ENCODE measurements at places on chromosomes 6 and 20.

DNA sequence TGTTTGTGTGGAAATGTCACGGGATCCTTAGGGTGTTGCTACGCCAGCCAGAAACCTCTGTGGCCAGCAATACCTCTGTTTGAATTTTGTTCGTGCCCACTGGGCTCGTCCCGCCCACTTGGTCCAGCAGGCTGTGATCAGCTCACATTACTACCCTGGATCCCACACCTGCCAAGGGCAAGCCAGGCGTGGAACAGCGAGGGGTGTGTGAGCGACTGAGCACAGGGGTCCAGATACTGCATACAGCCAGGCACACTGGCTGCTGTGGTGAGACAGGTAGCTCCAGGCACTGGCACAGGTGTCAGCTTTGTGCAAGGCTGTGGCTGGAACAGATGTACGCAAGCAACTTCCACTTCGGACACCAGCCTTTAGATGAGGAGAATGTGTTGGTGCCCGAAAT is 718.9 kb downstream of the EPHA7 start:
- DNase-seq: no peak

DNA sequence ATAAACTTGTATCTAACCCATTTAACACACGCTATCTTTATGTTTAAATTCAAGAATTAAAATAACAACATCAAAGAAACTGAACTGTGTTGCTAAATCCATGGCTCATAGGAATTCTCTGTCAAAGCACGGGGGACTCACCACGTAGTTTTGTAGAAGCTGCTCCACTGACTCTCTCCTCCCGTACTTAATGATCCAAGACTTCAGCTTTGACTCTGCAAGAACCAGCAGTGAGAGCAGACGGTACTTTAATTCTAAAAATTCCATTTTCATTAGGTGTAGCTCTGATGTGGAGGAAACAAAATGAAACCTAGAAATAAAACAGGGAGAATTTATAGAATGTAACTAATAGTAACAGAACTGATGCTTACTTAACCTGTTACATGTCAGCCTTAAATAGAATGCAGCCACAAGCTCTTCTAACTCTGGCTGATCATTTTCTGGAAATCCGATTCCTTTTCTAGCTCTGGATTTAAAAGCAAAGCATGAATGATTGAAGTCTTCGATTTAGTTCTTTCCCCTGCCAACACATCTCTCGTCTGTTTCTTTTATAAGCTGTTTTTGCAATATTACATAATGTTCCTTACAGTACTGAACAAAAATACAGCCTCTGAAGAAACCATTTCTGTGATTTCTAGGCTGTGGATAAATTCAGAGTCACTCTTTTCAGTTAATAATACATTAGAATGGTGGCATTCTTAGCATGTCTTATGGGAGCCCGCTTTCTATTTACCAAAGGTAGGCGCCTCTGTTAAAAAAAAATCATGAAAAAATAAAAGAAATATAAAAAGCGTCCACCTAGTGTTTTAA is 165.5 kb downstream of the SYNE1 start:
- DNase-seq: no peak

- no peak for DNase-seq
Measured at GRCh38 chr6:34025112-34025807, 120.6 kb downstream of the GRM4 start.

GRCh38 chr20:10902174-10902573 is 228.4 kb upstream of the JAG1 start:
- DNase-seq: no peak

DNA sequence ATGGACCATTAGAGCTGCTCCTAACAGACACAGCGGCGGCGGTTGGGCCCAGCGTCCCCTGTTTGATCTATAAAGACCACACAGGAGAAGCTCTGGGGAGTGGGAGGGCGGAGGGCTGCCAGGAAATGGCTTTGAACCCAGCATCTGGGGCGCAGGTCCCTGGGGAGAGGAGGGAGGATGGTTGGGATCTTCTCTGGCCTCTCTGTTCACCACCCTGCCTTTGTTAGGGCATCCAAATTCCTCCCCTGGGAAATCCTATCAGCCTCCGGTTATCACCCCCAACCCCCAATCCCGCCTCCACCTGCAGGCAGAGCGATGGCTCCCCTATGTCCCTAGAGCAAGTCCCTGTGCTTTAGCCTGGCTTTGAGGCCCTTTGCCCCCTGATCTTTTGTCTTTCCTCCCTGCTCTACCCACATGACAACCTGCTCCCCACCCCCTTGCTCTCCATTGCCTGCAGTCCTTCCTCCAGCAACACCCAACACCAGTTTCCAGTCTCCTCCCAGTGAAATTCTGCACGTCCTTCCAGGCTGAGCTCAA is 7.1 kb downstream of the XKR7 start:
- no peak for DNase-seq

DNA sequence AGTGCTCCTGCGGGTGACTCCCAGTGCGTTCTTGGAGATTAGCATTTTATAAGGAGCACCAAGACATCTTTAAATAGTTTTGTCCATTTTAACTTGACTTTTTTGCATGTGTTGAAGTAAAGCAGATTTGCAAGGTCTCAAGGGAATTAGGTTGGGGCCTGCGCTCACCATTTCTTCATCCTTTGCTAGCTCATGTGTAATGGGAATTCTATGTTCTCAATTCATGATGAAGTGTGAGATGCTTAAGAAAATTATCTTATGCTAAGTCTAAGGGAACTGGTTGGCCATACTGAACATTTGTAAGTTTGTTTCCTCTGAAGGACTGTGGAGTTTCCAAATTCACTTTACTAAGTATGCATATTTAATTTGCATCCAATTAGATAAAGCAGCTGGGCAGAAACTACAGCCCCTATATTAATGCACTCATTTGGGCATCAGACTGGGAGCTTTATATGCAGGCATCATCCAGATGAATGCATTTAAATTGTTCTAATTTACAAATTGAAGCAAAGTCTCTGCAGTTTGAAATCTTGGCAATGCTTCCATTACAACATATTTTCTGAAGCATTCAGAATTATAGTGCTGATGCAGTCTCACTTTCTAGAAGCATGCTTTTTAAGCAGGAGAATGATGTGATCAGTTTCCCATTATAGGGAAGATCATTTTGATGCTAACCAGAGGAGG is 108.3 kb upstream of the AKAP12 start:
- no peak for DNase-seq

- no peak for DNase-seq
Measured at GRCh38 chr6:33343953-33344611, 26.5 kb upstream of the ZBTB22 start.

GRCh38 chr20:46220455-46221207 is 87.7 kb downstream of the CDH22 start:
- DNase-seq: peak; percentile 98

DNA sequence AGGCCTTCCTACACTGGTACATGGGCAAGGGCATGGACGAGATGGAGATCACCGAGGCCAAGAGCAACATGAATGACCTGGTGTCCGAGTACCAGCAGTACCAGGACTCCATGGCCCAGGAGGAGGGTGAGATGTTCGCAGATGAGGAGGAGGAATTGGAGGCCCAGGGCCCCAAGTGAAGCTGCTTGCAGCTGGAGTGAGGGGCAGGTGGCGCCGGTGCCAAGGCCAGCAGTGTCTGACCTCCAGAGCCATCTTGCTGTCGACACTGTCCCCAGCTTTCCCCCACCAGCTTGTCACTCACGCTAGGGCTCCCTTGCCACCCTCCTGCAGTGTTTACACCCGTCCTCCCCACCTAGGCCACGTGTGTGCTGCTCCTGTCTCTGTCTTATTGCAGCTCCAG is 12.2 kb downstream of the GABRR2 start:
- DNase-seq: no peak

GRCh38 chr20:13487202-13487601 is 151.5 kb downstream of the TASP1 start:
- DNase-seq: no peak

DNA sequence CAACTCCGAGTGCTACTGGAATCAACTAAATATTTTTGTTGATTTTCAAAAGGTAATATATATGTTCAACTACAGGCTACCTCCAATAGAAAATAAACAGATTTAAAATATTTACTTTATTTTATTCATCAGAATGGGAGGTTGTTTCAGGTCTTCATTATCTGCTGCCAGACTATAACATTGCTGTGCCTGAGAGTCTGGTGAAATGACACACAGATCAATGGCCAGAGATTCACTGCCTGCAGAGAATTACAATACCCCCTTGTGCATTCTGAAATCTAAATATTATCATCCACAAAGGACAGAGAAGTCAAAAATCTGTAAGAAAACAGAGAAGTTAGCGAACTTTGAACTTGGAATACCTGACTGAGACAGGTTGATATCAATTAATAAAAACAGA is 667.8 kb upstream of the GJE1 start:
- no peak for DNase-seq

DNA sequence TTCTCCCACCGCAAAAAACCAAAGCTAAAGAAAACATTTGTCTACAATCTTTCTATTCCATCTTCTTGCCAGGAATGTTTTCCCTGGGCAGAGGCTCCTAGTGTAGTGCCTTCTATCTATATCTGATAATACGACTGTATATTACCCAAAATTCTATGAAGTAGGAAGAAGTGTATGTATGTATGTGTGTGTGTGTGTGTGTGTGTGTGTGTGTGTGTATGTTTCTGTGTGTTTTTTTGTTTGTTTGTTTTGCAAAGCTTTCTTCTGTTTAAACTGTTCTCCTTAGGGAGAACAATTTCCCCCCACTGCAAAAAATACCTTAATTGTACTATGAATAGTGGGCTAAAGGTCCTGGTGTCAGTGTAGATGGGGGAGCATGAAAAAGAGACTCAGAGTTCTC is 312.6 kb upstream of the CITED2 start:
- no peak for DNase-seq

DNA sequence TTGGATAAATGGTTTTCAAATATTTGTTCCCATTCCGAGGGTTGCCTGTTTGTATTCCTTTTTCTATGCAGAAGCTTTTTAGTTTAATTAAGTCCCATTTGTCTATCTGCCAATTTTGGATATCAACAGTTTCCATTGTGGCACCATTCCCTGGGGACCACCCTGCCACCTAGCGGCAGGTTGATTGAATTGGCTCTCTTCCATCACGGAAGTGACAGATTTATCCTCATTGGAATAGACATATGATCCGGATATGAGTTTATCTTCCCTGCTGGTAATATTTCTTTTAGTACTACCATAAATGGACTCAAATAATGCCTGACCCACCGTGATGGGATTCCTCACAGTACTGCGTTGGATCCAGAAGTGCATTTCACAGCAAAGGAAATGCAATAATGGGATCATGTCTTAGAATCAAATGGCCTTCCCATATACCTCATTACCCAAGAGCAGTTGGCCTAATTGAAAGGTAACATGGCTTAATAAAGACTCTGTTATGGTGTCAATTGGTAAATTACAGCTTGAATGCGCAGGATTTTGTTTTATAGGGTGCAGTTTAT is 327.0 kb downstream of the BMP2 start:
- DNase-seq: peak; percentile 50

- DNase-seq: no peak
Measured at GRCh38 chr6:84453499-84453898, 226.1 kb upstream of the CEP162 start.

DNA sequence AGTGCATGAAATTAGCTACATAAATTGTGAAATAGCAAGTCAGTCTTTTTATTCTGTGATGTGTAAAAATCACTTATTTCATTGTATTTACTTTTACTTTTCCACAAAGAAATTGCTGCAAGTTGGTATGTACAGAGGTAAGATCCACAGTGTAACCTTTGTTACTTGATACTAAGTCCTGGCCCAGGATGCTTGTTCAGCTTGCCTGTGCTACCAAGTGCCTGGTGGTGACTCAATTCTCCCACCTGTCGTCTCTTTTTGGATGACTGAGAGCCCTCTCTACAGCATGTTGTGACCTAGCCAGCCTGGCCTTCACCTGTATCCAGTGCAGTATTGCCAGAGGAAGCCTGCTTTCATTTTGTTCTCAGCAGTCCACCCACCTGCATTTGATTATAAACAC is 54.9 kb downstream of the ANKRD6 start:
- DNase-seq: no peak

DNA sequence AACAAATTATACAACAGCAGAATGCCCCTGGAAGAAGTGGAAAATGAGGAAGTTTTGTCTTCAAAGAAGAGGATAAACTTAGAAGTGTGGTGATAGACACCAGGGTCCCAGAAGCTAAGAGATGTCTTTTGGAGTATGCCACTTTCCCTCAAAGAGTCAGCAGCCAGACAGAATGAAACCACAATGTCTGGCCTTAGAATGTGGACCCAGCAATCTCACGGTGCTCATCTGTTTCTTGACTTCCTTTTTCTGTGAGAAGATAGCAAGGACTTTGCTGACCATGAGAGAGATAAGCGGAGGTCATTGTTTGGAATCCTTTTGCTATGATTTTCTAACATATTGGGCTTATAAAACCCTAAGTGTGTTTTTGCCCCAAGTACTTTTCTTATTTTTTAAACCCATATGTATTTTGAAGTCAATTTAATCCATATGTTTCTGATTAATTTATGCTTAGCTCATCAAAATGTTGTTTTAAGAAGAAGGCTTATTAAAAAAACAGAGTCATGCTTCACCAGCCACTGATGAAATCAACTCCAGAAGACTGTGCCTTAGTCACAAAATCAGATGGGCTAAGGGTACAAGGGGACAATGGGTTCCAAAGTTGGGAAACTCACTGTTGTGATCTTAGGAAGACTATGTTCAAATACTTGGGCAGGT is 451.2 kb upstream of the JAG1 start:
- no peak for DNase-seq

GRCh38 chr6:55969526-55969925 is 94.1 kb upstream of the BMP5 start:
- no peak for DNase-seq

GRCh38 chr20:47795214-47795907 is 10.1 kb upstream of the SULF2 start:
- DNase-seq: peak; percentile 93

GRCh38 chr6:16901782-16902181 is 140.5 kb upstream of the ATXN1 start:
- no peak for DNase-seq

- no peak for DNase-seq
Measured at GRCh38 chr20:37630993-37631392, 62.8 kb upstream of the CTNNBL1 start.

- no peak for DNase-seq
Measured at GRCh38 chr20:61312925-61313324, 60.9 kb downstream of the CDH4 start.

- no peak for DNase-seq
Measured at GRCh38 chr20:52105442-52106422, 85.8 kb downstream of the ZFP64 start.

GRCh38 chr6:22067671-22068070 is 229.2 kb downstream of the PRL start:
- no peak for DNase-seq

DNA sequence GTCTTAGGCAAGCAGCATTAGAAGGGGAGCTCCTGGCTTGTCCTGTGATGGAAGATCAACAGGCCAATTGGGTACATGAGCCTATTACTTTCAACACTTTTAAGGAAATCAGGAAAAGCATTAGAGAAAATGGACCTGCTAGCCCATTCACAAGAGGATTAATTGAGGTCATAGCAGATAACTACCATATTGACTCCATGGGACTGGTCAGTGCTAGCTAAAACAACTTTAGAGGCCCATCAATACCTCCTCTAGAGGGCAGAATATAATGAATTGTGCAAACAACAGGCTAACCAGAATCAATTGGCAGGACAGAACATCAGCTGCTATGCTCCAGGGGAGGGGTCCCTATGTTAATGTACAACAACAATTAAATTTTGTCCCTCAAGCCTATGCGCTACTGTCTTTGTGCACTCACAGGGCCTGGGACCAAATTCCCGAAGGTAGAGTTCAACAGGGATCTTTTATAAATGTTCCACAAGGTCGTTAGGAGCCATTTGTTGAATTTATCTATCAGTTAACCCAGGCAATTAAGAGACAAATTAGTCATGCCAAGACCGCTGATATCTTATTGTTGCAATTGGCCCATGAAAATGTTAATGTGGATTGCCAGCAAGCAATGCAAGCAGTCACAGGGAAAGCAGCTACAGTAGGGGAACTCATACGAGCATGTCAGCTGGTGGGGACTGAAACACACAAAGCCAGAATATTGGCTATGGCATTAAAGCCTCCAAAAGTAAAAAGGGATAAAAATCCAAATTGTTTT is 106.6 kb upstream of the BTN3A2 start:
- peak; percentile 14 for DNase-seq
